ENCODE measurements at places on chromosomes 1 and 21.
A peak's percentile ranks its signal among the peaks of the same experiment; 100 is the strongest.

DNA sequence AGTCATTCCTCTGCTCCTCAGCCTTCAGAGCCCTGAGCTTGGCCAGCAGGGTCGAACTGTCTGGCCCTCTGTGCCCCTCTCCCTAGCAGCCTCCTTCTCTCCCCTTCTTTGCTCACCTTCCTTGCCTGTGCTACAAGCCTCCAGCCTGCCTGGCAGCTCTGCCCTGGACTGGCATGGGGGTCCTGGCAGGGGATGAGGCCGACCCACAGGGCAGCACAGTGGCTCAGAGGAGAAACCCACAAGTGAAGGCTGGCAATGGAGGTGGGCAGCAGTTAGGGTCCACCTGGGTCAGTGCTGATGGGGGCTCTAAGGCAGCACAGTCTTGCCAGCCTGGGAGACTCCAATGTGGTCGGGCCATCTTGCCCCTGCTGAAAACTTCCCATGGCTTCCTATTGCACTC, 274.2 kb downstream of the GRIK3 start:
- no peak for DNase-seq

- no peak for DNase-seq
These were observed 45.3 kb upstream of the FBXO28 start for GRCh38 chr1:224068458-224069072.

GRCh38 chr1:36068866-36069265, 15.0 kb upstream of the TEKT2 start:
- DNase-seq = no peak

DNA sequence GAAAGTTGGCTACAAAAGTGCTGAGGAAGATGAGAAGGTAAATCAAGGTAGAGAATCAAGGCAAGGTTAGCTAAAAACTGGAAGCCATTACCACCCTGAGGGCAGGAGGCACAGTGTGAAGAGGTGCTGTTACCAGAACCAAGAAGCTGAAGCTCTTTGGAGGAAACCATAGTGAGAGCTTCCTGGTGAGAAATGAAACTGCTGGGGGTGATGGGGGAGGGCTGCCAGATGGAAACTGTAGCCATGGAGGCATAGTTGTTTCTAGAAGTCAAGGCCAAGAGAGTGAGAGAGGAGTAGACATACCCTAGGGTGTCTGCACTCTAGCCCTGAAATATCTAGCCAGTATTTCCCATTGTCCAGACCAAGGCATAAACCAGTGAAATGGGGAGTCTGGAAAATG, 28.7 kb downstream of the IFI44 start:
- no peak for DNase-seq

- peak; percentile 87 for DNase-seq
These were observed 73.3 kb upstream of the PAXBP1 start for GRCh38 chr21:32844653-32845436.

- DNase-seq = no peak
These were observed 281.2 kb upstream of the PLXNA2 start for GRCh38 chr1:208525417-208525816.

- DNase-seq = no peak
These were observed 69.9 kb upstream of the PRMT6 start for GRCh38 chr1:106986603-106987002.

DNA sequence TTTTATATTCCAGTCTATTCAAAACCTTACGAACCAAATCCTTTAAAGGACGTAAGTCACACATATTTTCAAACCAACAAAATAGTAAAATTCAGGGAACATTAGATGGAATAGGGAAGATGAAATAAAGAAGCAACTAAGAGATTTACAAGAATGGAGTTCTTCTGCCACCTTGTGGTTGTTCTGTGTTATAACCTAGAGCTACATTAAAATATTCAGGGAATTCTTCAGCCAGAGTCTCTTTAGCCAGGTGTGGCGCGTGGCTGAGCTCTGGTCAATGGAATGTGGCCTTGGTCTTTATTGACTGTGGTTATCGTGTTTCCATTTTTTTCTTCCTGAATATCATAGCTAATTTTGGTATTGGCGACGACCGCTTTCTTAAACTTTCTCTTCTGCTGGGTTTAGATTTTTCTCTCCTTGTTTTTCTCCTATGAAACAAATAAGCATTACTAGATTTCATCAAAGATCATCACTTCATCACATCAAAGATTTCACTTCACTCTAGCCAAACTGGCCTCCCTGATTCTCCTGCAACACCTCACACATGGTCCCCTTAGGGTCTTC, 221.3 kb downstream of the MRPL39 start:
- DNase-seq = peak; percentile 51

GRCh38 chr1:17615157-17615556, 75.7 kb downstream of the ARHGEF10L start:
- no peak for DNase-seq

- DNase-seq = peak; percentile 65
These were observed 30.0 kb downstream of the SOX13 start for GRCh38 chr1:204102739-204103430.

DNA sequence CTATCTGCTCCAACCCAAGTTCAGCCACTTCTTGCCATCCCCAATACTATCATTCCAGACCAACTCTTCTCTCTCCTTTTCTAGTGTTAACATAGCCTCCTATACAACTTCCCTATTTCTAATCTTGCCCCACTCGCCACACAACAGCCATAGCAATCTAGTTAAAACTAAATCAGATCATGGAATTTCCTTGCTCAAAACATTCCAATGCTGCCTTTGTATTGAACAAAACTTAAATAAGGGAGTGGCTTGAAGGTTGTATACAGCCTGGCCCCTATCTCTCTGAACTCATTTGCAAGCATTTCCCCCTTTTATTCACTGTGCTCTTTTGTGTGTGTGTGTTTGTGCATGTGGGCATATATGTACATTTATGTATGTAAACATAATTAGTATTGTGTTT, 118.1 kb upstream of the SGIP1 start:
- DNase-seq = no peak

DNA sequence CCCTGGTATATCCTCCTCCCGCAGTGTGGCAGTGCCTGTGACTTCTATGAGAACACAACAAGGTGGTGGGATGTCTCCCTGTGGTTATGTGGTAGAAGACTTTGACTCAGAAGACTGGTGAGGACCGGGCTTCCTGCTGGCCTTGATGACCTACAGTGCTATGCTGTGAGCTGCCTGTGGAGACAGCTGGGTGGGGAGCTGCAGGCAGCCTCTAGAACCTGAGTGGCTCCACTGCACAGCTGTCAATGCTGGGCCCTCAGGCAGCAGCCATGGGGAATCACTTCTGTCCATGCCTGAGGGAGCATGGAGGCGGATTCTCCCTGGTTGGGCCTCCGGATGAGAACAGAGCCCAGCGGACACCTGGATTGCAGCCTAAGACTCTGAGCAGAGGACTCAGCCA, 14.9 kb downstream of the SLC1A7 start:
- DNase-seq = no peak

GRCh38 chr1:236922190-236922589, 82.1 kb downstream of the MT1HL1 start:
- no peak for DNase-seq

DNA sequence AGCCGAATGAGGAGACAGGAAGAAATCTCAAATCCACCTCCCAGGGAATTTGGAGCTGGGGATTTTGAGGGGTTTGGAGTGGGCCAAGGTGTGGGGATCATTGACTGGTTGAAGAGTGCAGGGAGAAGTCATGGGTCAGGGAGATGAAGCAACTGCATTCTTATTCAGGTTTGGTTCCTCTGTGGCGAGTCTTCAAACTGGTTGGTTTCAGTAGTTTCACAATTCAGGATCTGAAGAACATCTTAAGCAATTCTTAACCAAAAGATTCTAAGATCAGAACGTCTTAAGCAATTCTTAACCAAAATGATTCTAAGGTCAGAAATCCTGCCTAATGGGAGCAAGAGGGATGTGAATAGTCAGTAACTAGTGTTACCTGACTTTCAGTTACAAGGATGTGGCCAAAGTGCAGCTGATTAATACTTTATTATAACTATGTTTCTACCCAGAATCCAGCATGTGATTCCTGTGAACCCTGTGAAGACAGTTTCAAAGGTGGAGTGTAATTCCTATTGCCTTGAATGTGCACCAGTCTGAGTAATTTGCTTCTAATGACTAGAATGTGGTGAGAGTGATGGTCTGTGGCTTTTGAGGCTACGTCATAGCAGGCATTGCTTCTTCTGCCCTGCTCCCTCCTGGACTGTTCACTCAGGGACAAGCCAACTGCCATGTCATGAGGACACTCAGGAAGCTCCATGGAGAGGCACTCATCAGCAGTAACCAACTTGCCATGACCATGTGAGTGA, 61.2 kb downstream of the OLFML3 start:
- peak; percentile 40 for DNase-seq

DNA sequence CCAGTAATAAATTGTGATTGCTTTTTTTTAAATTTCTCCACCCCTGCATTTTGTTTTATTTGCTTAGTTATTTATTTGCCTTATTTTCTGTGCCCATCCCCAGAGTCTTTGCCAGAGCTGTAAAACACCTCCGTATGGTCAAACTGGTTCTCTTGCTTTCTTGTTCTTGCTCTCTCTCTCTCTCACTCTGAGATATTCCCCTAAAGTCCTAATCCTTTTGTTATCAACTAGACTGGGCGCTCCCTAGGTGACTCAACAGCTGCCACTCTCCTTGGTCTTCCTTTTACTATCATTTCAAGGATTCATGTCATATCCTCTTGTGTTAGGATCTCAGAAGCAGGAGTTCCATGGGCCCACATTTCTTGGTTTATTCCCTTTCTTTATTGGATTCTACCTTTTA, 160.0 kb downstream of the PRDM2 start:
- DNase-seq = no peak

- DNase-seq = no peak
These were observed 34.9 kb downstream of the IGSF21 start for GRCh38 chr1:18142471-18142870.

DNA sequence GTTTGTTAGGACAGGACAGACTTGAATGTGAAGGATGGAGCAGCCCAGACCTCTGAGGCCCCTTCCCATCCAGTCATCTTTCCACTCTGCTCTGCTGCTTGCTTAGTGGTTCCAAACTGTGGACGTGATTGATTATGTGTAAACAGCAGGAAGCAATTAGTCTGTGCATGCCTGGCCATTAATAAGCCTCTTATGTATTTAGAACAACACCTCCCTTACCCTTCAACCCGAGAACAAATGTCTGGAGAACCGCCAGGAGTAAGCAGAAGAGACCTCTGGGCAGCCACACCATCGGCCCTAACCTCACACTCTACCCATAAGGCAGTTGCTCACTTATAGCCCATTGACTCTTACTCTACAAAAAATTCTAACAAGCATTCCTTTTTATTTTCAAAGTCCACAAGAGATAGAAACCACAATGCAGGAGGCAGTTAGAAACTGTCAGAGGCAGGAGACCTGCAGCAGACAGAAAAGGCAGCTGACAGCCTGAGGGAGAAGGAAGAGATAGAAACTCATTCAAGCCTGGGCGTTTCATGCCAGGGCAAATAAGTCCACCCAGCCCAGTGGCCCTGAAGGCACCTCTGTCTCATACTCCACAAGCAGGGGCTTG, 5.8 kb upstream of the EPHA8 start:
- no peak for DNase-seq

GRCh38 chr1:237186675-237187074, 144.7 kb downstream of the RYR2 start:
- no peak for DNase-seq

GRCh38 chr1:98458511-98459485, 202.7 kb upstream of the SNX7 start:
- DNase-seq = no peak

DNA sequence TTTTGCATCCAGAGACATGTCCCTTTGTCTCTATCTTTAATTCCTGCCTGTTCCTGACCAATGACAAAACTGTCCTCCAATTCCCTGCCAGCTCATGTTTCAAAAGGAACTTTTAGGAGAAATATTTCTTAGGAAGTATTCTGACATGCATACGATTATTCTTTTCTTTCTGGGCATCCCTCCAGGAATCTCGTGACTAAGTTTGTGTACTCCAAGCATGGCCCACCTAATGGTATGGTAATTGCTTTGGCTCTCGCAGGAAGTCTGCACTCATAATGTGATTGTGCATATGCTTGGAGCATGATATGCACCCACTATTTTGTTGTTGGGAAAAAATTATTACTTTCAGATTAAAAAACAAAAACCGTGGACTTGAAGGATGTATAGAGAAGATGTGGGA, 256.4 kb downstream of the PRDM2 start:
- DNase-seq = peak; percentile 35

- peak; percentile 58 for DNase-seq
These were observed 58.9 kb upstream of the CTTNBP2NL start for GRCh38 chr1:112337028-112337531.

- DNase-seq = peak; percentile 17
These were observed 40.3 kb downstream of the RPE65 start for GRCh38 chr1:68409426-68409825.

- DNase-seq = no peak
These were observed 72.0 kb downstream of the LRRC8D start for GRCh38 chr1:89892816-89893215.

GRCh38 chr1:232578651-232579195, 51.2 kb downstream of the SIPA1L2 start:
- no peak for DNase-seq

DNA sequence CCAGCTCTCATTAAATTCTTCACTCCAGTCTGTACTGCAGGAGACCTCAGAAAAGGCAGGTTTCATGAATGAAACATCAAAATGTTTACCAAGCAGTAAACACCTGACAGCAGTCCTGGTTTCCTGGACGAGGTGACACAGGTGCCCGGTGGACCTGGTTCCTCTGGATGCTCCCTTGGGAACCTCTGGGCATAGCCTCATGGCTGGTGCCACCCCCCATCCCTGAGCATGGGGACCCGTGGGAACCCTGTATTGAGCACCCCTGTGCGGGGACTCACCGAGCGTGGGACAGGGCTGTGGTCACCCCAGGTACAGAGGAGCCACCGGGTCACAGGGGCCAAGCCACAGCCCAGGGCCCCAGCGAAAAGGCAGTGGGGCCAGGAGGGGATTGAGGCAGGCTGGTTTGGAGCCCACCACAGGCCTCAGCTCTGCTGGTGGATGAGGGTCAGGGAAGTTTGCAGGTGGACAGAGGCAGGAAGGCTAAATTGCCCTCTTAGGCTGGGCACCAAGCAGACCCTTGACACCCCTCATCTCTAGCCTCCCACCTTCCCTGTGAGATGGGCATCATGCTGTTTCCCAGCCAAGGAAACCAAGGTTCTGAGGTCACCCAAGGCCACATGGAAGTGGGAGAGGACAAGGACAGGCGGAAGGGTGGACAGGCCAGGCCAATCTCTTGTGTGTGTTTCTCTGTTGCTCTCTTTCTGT, 158.4 kb downstream of the PTPRU start:
- DNase-seq = no peak

GRCh38 chr1:61950418-61950817, 208.1 kb downstream of the PATJ start:
- DNase-seq = peak; percentile 12

- peak; percentile 86 for DNase-seq
These were observed at the start of gene MINDY1 for GRCh38 chr1:151006327-151007052. Gene MINDY1 (minus strand): TSS chr1:151006902. CDS start chr1:151002617, 4,285 bp downstream.

Measured in Daoy (cell line).